ENCODE measurements at places on chromosomes 2 and 18.

DNA sequence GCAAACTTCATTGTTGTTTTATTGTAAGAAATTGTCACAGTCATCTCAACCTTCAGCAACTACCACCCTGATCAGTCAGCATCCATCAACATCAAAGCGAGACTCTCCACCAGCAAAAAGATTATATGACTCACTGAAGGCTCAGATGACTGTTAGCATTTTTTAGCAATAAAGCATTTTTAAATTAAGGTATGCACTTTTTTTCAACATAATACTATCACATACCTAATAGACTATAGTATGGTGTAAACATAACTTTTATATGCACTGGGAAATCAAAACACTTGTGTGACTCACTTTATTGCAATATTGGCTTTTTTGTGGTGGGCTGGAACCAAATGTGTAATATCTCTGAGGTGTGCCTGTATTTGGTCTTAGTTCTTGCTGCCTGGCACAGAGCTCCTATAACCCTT is 15.6 kb downstream of the SCN1A start:
- DNase-seq, result no peak

DNA sequence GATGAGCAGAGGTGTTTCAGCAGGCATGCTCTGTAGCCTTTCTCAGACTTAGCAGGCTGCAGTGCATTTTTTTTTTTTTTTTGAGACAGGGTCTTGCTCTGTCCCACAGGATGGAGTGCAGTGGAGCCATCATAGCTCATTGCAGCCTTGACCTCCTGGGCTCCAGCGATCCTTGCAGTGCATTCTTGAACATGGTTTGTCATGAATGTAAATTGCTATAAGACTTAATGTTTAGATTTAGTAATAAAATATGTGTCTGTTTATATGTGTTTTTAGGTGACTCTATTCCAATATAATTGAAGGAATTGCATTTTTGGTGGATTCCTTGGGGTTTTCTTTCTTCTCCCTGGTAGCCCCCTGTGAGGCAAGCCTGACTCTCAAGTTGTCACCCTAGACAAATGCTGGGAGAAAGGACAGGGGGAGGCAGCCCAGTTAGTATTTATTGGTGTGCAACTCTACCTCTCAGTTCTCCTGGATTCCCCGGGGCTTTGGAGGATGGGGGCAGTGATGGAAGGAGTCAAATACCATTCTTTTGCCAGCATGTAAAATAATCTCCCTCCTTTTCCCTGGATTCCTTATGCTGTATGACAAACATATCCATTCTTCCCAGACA is 22.7 kb downstream of the LYPD6B start:
- no peak for DNase-seq

- peak; percentile 26 for DNase-seq
These were observed 653 bp downstream of the MRPS9 start for GRCh38 chr2:105038383-105039061.

GRCh38 chr2:8332646-8333045 is 349.2 kb upstream of the ID2 start:
- no peak for DNase-seq

GRCh38 chr2:40360652-40361051 is 91.2 kb downstream of the SLC8A1 start:
- DNase-seq, result peak; percentile 34

- no peak for DNase-seq
These were observed 67.2 kb downstream of the ADI1 start for GRCh38 chr2:3451926-3452671.

GRCh38 chr2:239668042-239668441 is 267.2 kb upstream of the HDAC4 start:
- no peak for DNase-seq

DNA sequence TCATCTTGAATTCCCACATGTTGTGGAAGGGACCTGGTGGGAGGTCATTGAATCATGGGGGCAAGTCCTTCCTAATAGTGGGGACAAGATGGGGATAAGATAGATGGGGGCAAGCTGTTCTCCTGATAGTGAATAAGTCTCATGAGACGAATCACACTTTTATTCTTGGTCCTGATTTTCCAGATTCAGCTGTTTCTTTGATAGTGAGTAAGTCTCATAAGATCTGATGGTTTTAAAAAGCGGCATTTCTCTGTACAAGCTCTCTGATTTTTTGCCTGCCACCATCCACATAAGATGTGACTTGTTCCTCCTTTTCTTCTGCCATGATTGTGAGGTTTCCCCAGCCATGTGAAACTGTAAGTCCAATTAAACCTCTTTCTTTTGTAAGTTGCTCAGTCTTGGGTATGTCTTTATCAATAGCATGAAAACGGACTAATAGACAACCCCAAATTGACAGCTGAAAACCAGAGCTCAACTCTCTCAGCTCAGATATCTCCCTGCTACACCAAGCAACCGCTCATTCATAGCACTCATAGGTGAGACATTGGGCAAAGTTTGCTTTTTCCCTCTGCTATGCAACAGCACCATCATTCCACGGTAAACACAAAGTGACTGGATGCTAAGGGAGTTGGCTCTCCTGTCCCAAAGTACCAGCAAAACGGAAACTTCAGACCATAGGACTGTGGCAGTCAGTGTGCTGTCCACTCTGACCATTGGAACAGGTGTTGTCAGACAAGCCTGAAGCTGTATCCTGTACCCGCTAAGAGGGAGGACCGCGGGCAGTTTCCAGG is 44.9 kb upstream of the TBC1D8 start:
- no peak for DNase-seq

DNA sequence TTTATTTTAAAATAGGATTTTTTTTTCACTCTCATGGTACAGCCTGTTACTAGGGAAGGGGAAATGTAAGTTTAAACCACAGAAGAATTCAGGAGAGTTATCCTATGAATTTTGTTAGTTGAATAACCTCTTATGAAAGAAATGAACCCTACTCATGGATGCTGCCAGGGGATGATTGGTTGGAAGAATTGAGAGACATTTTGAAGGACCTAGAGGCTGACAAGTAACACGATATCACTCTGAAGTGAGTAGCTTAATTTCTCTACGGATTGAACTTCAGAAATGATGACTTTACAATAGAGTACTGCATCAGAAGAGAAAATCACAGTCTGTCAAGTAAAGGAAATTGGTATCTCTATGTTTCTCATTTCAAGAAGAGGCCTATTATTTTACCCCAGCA is 1346.2 kb downstream of the SUCLG1 start:
- peak; percentile 6 for DNase-seq

DNA sequence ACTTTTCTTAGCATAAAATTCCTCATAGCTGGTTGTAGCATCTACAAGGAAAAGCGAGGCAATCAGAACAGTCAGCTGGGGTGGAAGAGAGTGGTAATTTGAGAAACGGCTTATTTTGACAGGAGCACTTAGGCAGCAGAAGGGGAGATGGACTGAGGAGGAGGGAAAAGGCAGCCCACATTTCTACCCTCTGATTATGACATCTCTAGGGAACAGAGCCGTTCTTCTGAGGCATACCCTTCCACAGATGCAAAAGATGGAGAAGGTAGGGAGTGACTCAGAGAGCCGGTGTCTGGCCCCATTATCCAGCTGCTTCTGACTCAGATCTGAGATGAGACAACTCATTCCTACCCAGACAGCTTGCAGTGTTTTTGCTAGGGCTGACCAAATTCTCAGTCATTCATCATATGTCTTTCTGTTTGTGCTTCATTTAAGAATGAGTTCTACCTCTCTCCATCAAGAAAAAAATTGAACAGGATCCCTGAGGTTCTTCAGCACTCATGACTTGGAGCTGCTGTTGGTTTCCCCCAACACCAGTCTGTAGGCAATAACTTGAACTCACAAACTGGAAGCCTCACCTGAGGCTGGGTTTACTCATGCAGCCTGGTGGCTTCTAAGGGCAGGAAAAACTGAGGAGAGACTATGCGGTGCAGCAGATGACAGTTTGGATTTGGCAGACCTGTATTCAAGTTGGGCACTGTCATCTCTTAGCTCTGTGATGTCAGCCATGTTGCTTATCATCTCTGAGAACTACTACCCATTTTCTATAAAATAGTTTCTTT is 15.9 kb upstream of the SEC11C start:
- no peak for DNase-seq

GRCh38 chr2:146503366-146503765 is 1341.5 kb upstream of the ACVR2A start:
- no peak for DNase-seq

- DNase-seq, result no peak
These were observed 94.2 kb upstream of the DLX2 start for GRCh38 chr2:172196768-172197431.

GRCh38 chr2:82752396-82752795 is 1706.7 kb downstream of the SUCLG1 start:
- DNase-seq, result no peak

DNA sequence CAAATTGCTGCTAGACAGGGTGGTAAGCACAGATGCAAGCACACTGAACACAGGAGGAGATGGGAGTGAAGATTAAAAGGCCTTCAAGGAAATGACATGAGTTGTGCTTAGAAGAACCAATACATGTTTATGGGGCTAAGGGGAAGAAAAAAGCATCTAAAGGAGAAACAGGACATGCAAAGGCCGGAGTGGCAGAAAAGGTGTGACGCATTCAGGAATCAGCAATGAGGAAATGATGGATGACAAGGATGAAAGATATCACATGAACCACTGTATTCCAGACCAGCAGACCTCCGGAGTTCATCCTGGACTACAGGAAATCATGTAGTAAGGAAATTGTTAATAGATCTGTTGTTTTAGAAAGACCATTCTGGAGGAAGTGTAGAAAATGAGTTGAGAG is 42.8 kb downstream of the PPP4R1 start:
- no peak for DNase-seq

- DNase-seq, result no peak
These were observed 92.5 kb downstream of the ZFP36L2 start for GRCh38 chr2:43133708-43134570.

DNA sequence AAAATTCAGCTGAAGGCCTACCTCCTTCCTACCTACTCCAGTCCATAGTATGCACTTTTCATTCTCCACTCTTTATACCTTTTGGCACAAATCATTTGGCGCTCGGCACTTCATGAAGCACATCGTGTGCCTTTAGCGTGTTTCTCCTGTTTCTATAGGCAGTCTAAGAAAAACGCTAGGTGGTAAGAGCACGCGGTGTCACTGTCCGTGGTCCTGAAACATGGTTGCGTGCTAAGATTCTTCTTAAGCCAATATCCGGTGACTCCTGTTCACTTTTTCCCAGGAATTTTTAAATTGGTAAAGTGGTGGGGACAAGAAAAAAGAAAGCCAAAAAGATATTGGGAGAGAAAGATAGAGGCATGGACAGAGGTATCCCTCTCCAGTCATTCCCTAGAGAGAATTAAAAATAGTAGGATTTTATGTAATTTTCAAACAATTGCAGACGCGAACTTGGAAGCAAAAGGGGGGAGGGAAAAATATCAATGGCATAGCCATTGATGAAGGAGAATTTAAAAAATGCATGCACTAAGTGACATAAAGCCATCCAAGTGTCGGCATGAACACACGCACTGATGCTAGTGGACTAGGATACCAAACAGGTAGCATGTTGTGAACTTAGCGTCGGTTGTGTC is 1.4 kb upstream of the CTNNA2 start:
- peak; percentile 34 for DNase-seq

DNA sequence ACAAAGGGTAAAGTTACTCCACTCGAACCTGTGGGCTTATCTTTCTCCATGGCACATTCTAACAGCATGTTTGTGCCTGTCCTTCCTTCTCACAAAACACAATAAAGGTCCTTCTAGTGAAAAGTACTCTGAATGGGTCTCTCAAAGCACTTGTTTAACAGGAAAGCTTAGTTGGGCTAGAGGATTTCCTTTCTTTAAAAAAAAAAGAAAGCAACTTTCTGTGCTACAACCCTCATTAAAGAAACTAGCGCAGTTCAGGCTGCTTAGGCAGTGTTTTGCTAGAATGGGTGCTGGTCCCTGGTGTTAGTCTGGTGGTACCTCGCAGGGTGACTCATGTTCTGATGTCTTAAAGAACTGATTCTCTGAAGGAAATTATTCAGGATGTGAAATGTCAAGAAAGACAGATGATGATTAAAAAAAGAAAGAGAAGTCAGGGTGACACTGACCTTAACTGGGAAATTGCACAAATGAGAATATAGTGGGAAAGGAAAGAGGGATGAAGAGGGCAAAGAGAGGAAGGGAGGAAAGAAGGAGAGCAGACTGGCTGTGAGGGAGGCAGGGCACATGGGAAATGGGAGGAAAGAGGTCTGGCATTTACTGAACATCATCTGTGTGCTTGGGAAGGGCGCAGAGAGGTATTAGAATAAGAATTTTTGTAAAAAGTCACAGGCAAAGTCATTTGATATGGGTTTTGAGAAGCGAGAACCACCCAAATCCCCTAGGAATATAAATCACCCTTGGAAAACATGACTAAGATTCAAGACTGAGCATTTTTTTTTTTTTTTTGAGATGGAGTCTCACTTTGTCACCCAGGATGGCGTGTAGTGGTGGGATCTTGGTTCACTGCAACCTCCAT is 74.9 kb downstream of the ATP8B1 start:
- no peak for DNase-seq

- peak; percentile 67 for DNase-seq
These were observed 4.7 kb downstream of the CYTIP start for GRCh38 chr2:157438863-157439823.

- DNase-seq, result no peak
These were observed 84.4 kb downstream of the SESTD1 start for GRCh38 chr2:179180242-179180641.

DNA sequence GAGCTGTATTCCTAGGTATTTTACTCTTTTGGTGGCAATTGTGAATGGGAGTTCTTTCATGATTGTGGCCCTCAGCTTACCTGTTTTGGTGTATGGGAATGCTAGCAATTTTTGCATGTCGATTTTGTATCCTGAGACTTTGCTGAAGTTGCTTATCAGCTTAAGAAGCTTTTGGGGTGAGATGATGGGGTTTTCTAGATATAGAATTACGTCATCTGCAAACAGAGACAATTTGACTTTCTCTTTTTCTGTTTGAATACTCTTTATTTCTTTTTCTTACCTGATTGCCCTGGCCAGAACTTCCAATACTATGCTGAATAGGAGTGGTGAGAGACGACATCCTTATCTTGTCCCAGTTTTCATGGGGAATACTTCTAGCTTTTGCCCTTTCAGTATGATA is 191.2 kb downstream of the KCNE4 start:
- DNase-seq, result no peak

DNA sequence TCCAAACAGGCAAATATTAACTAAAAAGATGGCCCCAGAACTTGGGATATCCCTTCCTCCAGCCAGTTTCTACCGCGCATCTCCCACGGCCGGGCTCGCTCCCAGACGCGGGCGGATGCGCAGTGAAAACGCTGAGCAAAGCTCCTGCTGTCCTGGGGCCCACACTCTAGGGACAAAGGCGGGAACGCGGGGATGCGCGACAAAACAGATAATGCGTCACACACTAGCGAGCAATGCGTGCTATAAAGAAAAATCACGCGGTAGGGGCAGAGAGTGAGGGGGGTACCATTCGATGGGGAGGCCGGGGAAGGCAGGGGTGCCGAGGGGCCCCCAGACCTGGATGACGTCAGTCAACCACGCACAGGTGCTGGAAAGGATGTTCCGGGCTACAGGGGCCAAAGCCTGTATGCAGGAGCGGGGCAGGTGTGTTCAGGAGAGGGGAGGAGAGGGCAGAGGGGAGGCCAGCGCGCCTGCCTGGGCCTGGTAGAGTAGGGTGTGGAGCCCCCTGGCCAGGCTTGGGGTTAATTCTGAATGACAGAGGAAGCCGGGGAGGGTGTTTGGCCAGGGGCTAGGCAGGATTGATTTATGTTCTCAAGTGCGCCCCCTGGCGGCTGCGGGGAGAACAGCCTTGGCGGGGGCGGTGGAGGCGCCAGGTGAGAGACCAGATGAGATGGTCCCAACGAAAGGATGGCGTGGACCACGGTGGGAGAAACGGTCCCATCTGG is 14.9 kb upstream of the ITM2C start:
- DNase-seq, result peak; percentile 60
